ENCODE measurements at places on chromosomes 7 and 10.
A peak's percentile ranks its signal among the peaks of the same experiment; 100 is the strongest.

DNA sequence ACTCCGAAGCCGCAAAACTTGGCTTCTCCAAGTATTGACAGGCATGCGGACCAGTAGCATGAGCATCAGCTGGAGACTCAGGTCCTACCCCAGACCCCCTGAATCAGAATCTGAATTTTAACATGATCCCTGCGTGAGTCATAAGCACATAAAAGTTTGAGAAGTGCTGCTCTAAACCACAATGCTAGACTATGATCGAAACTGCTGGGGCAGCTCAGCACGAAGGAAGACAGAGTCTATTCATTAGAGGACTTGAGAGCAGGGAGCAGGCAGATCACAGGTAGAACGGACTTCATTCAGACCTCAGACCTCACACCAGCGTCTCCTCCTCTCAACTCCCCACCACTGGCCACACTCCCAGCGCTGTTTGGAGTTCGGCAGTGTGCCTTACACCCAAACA, 16.9 kb downstream of the CAMK2G start:
- peak; percentile 56 for DNase-seq

- no peak for DNase-seq
Observed at GRCh38 chr7:24480501-24480900, 92.8 kb upstream of the PALS2 start.

GRCh38 chr10:777913-778479, 88.5 kb upstream of the DIP2C start:
- no peak for DNase-seq

GRCh38 chr7:19690736-19691135, 18.1 kb downstream of the POLR1F start:
- DNase-seq: no peak

DNA sequence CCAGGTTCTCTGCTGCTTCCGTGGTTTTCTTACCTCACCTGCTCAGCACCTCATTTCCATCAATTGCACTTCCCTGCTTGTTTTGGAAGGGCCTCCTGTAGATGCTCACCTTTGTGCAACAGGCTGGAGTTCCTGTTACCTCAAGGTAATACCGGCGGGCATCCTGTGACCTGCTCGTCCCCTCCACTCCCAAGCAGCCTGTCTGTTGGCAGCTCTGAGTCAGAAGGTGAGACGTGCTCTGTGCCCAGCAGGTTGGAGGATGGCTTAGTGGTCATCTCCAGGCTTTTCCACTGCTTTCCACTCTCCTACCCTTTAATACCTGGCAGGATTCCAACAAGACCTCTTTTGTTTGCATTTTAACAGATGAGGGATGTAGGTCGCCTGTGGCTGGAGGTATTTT, 86.0 kb downstream of the CAMK1D start:
- DNase-seq: no peak

DNA sequence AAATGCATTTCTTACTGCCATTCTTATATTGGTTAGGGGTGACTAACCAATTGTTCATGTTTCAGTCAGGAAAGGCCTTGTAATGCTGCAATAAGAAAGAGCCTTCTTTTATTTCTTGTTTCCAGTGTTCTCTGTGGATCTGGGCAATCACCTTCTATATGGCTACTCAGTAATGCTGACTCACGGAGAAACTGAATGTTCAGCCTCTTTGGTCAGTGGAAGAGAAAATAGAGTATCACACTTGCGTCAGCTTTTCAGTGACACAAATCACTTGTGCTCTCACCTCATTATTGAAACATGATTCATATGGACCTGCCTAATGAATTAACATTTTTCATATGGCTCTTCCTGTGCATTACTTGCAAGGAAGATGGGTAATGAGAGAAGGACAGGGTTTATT, 243.9 kb upstream of the POT1 start:
- no peak for DNase-seq

GRCh38 chr7:112790586-112791003, 402 bp upstream of the TMEM168 start:
- no peak for DNase-seq

- no peak for DNase-seq
Observed at GRCh38 chr10:61633665-61634064, 29.1 kb upstream of the CABCOCO1 start.

DNA sequence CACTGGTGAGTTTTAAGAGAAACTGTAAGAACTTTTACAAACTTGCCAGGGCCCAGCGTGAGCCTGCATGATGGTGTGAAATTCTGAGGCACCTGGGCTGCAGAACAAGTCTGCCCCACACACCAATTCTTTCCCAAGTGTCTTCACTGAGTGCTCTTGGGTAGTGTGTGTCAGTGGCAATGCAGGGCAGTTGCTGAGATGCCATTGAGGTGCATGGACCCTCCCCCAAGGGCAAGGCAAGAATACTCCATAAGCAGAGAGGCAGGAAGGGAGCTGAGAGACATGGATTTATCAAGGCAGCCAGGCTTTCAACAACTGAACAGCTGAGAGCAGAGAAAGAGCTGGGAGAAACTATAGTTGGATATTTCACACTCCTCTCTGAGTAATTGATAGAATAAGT, 801.2 kb downstream of the GRID1 start:
- DNase-seq: no peak

- no peak for DNase-seq
Observed at GRCh38 chr7:41238851-41239331, 464.0 kb downstream of the INHBA start.

- DNase-seq: no peak
Observed at GRCh38 chr7:135493362-135493761, 16.5 kb downstream of the CNOT4 start.

GRCh38 chr7:33982425-33982786, 77.1 kb downstream of the BMPER start:
- DNase-seq: no peak

DNA sequence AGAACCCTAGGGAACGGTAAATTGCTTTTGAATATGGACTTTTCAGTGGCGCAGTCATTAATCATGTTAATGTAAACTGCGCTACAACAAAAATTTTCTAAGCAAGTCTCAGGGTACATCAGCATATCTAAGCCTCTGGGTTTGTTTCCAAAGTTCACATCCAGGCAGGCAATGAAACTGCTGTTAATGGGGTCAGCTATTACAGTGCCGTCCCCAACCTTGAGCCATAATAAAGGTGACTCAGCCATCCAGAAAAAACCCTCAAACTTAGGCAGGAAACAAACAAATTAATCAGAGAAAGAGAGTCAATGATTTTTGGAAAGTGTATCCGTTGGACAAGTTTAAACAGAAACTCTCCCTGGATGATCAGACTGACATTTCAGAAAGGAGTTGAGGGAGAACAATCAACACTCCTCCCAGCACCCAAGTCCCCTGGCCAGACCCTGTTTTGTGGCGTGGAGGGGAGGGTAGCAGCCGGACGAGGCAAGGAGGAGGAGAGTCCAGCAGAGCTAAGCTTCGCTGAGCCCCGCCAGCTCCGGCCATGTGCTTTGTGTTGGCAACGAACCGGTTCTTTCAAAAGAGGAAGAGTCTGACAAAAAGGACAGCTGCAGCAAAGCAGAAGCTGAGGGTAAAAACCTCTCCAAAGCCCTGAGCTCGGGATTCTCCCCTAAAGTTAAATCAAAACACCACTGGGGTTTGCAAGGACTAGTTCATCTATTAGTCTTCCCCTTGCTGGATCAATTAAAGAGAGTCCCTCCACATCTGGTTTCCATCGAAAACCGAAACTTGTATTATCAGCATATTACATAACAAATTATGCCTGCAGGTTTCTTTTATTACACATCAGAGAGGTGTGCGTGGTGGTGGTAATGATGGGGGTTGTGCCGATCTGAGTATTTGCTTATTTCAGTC, 3.6 kb downstream of the FAM53B start:
- no peak for DNase-seq

DNA sequence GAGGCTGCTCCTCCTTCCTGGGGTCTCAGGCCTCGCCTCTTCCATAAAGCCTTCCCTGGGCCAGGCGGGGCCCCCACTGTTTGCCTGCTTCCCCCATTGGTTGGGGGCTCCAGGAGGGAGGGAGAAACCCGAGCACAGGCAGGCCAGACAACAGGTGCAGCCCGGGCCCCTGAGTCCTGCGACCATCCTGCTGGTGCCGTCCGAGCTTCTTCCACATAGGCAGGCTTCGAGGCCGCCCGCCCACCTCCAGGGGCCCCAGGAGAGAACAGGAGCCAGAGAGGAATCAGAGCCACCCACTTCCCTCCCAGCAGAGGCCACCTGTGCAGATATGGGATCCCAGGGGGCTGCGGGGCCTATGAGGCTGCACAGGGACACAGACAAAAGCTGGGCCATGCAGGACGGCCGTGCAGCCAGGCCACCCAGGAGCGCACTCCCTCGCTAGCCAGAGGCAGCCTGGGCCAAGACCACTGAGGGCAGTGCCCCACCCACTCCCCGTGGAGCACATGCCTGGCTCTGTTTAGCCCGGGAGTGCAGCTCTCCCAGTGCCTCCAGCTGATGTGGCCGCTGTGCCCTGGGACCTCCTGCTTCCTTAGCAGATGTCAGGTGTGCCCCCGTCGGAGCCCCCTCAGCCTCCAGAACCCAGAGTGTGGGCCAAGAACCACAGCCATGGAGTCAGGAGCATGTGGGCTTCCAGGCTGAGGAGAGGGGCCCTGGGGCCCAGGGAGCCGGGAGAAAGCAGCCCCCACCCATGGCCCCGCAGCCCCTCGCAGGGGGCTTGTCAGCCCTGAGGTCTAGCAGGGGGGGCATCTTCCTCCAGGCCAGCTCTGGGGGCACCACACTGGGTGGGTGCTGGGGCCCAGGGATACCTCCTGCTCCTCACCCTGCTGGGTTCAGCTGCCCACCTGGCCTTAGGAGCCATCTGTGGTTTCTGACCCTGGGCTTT, 59.9 kb upstream of the INPP5A start:
- no peak for DNase-seq
